ENCODE measurements at places on chromosomes 16 and 17.

- no peak for DNase-seq
Observed at GRCh38 chr16:11833951-11834695, 17.2 kb downstream of the RSL1D1 start.

GRCh38 chr16:84875846-84876245 is 56.1 kb downstream of the CRISPLD2 start:
- no peak for DNase-seq

DNA sequence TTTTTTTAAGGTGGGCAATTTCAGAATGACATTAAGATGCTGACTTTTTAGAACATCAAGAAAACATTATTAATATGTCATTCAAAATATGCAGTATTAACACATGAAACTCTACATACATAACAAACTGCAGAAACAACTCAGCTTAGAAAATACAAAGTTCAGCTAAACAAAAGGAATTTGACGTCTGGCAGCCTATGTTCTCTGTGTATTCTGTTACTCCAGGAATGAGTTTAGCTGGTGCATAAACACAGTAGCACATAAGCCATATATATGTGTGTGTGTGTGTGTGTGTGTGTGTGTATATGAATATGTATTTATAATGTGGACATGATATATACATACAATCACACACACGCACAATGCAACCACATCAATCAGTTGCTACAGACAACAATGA is 413.5 kb upstream of the PSMD7 start:
- DNase-seq, result no peak

GRCh38 chr17:17713839-17714238 is 32.6 kb downstream of the RAI1 start:
- DNase-seq, result no peak

DNA sequence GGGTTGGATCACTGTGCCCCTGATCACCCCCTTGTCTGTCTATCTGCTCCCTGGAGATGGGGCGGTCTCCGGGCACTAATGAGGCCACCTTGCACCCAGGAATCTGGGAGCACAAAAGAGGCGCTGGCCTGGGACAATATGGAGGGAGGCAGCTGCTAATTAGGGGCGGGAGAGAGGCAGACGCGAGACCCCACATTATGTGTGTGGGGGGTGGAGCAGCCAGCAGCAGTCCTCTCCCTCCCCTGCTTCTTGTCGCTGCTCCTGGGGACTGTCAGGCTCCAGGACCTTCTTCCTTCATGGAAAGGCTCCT is 324 bp upstream of the HCRT start:
- DNase-seq, result no peak

- no peak for DNase-seq
Observed at GRCh38 chr16:71255721-71256120, 25.2 kb upstream of the HYDIN start.

GRCh38 chr17:43952724-43953666 is 745 bp downstream of the PYY start:
- no peak for DNase-seq

GRCh38 chr16:11010575-11011221 is 66.3 kb downstream of the CLEC16A start:
- no peak for DNase-seq

DNA sequence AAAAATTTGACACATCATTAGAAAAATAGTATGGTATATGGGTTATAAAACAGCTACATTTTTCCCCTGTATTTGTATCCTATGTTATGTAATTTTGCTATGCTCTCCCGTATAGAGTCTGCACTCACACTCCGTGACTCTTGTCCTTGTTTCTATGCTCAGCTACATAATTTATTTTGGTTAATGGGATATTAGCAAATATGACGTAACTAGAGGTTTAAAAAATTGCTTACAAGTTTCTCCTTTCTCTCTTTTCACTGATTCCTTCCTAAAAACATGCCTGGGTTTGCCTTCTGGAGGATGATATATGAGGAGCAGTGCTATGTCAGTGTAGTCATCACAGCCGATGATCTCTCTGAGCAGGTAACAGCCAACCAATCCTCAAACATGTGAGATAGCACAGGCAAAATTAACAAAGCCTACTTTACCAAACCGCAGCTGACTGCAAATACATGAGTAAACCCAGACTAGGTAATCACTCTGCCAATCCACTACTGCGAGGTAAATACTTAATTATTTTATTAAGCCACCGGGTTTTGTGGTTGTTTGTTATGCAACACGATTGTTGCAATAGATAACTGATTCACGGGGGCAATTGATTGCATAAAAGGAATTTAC is 126.9 kb downstream of the KIF2B start:
- DNase-seq, result no peak

- no peak for DNase-seq
Observed at GRCh38 chr17:58189436-58190146, 2.9 kb upstream of the EPX start.

- no peak for DNase-seq
Observed at GRCh38 chr16:53034306-53034705, 18.4 kb downstream of the CHD9NB start.

- no peak for DNase-seq
Observed at GRCh38 chr17:29709866-29710519, 87.3 kb upstream of the CORO6 start.

DNA sequence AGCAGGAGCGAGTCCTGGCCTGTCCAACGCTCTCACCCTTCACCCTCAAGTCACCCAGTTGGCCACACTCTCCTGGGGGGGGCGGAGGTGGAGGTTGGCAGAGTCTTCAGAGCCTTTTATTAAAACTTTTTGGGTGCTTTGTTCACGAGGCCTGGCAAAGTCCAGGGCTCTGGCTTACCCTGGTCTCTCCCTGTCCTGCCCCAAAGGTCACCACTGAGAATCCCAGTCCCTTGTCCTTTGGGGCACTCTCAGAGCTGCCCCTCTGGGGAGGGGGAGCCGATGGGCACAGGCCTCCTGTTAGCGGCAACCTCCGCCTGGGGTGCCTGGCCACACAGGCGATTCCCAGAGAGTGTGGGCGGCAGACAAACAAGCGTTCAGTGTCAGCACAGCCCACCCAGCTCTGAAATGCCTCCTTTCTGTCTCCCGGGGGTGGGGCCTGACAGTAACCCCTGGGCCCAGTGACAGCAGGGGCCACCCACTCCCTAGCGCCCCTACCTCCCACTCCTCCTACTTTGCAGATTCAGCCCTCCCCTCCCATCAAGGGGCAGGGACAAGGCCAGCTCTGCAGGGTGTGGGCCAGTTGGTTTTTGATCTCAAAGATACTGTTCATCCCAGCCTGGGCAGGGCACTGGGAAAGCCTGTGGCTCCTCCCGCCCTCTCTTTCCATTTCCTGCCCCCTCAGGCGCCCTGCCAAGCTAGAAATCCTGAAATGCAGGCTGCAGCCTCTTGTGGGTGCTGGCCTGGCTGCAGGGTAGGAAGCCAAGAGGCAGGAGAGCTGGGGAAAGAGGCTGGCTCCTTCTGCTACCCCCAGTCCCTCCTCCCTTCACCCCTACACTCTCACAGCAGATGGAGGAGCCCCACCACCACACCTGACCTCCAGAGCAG is 36.6 kb upstream of the EMP2 start:
- no peak for DNase-seq

GRCh38 chr16:56102906-56103305 is 88.4 kb upstream of the GNAO1 start:
- DNase-seq, result no peak

- DNase-seq, result no peak
Observed at GRCh38 chr16:88428156-88428555, 24.9 kb upstream of the ZFPM1 start.

DNA sequence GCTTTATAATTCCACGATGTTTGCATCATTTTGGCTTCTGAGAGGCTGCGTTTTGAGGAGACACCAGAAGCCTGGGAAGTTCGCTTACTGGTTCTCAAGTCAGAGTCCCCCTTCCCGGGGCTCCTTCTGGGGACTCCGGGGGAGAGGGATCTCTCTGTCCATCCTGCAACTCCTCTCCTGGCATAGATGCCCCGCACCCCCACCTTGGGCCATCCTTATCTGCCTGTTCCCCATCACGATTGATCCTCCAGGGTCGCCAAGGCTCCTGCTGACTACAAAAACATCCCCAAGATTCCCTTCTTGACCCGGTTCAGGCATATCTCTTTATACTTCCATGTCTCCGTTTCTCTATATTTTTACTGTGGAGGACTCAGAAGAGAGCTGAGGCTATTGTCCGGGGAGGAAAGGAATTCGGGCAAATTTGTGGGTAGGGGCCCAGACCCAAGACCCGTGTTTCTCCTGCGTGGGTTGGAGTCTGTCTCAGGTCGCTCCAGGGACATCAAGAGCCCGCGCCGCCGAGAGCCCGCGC is 18.4 kb upstream of the HOXB13 start:
- DNase-seq, result no peak

DNA sequence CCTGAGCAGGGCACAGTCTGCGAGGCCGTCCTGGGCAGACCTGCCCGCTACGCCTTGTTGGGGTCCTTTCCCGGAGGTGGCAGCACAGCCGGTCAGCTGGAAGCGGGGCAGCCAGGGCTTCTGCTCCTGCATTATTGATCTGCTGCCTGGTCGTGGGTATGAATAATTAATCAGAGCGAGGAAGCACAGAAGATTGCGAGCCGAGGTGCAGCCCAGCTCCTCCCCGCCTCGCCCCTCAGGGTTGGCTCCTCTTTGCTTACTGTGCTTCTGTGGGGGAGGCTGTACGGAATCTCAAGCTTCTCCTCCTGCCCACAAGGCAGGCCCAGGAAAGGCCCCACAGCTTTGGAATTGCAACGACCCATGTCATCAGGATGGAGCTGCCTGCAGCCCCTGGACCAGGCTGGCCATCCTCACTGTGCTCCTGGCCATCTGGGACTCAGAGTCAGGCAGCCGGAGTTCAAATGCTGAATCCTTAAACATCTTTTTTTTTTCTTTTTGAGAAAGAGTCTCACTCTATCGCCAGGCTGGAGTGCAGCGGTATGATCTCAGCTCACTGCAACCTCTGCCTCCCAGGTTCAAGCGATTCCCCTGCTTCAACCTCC is 25.6 kb downstream of the TRARG1 start:
- no peak for DNase-seq

GRCh38 chr17:40646791-40647623 is 611 bp downstream of the SMARCE1 start:
- peak; percentile 17 for DNase-seq

GRCh38 chr17:20087538-20088250 is 78.5 kb downstream of the SPECC1 start:
- DNase-seq, result no peak

GRCh38 chr16:65909310-65910050 is 457.0 kb upstream of the CDH5 start:
- no peak for DNase-seq

DNA sequence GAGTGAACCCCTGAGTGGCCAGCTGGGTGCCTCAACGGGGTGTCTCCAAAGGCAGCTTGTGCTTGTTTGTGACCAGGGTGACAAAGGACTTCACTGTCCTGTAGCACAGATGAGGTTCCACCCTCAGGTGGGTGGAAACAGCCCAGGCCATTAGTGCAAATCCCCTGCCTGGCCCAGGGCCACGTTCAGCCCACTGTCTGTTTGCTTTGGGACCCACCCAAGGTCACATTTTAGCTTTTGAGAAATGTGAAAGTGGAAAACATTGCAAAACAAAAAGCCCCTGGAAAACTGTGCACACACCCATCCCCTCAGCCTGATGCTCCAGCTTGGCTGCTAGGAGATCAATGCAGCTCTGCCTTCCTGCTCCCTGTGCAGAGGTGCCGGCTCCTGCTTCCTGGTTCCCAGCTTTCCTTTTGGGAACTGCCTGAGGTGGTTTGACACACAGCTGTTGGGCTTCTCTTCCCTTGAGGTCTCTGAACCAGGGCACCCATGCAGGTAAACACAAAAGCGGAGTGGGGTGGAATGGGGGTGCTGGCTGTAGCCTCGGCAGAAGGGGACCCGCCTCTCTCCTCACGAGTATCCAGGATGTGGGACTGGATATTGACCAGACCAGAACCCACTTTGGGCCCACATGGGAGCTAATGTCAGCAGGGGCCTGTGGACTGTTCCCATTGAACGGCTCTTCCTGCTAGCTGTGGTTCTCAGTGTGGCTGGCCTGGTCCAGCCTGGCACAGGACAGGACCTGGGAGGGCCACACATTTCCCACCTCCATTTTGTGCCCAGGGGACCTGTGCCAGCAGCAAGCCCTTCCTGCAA is 7.9 kb upstream of the SPHK1 start:
- no peak for DNase-seq

- DNase-seq, result no peak
Observed at GRCh38 chr16:79587897-79588296, 12.6 kb downstream of the MAF start.

DNA sequence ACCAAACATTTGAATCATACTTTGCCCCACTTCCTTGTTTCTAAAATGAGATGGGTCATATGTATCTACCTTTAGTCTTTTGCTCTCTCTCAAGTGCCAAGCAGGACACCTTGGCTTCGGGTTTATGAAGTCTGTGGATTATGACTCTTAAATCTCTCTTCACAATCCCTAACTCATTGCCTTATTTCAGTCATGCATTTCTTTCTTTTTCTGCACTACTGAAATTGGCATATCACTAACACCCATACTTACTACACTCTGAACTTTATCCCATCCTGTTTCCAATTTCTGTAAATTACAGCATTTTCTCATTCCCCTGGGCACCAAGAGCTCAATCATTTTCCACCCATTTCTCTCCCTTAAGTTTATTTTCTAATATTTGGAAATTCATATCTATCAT is 42.0 kb downstream of the ABCA9 start:
- no peak for DNase-seq

DNA sequence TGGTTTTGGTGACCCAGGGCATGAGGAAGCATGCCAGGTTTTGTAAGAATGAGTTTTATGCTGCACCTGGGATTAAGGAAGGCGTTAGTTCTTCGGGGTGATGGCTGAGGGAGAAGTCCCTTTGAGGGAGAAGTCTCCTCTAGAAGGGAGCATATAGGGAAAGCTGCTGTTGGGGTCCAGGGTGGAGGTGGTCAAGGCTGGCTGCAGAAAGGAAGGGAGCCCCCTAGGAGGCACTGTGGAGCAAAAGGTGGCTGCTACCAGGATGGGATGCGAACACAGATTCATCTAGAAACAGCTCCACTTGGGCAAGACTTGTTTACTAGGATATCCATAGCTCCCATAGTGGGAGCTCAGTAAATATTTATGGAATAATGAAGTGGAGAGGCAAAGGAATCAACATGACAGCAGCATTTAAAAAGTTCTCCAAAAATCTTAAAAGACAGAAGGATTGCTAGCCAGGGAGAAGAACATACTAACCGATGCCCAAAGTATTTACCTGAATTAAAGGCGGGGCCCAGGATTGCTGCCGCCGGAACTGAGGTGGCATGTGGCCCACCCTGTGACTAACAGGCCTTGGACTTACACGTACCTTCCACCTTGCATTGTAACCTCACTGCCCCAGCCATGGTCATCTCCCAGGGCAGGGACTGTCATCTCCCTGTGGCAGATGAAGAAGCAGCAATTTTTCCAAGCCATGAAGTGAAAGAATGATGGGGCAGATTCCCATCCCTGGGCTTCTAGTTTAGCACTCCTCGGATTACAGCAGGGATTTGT is 7.1 kb upstream of the LPCAT2 start:
- DNase-seq, result no peak

- DNase-seq, result no peak
Observed at GRCh38 chr16:54077050-54077821, 209.4 kb downstream of the IRX3 start.

GRCh38 chr17:60049936-60050335 is 28.8 kb downstream of the HEATR6 start:
- DNase-seq, result no peak
